C1 segment of cervical spinal cord (tissue), 14 donors: ENCODE measurements at places on chromosomes 7 and 10.

GRCh38 chr10:14425034-14425433, 94.3 kb upstream of the FRMD4A start:
- DNase-seq = no peak

DNA sequence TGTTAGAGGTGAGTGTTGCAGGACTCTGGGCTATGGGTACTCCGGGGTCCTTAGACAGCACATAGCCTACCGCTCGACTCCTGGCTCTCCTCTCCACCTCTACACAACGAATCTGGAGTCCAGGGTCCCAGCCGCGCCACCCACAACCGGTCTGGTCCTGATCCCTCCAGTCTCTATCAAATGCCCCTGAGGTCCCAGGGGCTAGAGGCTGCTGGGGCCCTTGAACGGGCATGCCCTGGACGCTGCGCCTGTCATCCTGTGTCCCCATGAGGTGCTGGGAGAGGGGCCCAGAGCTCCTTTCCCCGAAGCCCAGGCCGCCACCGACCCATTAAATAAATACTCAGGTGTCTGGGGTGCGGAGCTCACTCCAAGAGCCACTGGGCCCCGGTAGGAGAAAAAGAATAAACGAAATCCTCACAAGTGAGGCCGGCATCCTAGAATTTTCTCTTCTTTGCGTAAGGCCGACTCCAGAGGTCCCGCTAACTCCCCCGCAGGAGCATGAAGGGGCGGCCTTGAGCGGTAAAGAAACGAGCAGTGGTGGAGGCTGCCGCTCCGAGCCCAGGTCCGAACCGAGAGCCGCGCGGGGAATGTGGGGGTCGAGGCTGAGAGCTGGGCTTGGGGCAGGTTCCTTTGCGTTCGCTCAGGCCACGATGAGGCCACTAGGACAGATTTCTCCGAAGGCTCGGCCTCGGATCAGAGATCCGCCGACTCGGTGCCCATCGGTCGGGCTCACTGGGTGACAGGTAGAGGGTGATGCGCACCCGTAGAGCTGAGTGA, 166.7 kb downstream of the NRF1 start:
- DNase-seq = no peak

GRCh38 chr10:76354212-76354738, 922.9 kb downstream of the LRMDA start:
- DNase-seq = no peak

- no peak for DNase-seq
Observed at GRCh38 chr7:3399858-3400257, 98.8 kb downstream of the SDK1 start.

GRCh38 chr10:118409295-118409694, 67.2 kb upstream of the FAM204A start:
- DNase-seq = no peak

GRCh38 chr7:149872419-149873073, 1.2 kb upstream of the ATP6V0E2 start:
- DNase-seq = peak; percentile 77

DNA sequence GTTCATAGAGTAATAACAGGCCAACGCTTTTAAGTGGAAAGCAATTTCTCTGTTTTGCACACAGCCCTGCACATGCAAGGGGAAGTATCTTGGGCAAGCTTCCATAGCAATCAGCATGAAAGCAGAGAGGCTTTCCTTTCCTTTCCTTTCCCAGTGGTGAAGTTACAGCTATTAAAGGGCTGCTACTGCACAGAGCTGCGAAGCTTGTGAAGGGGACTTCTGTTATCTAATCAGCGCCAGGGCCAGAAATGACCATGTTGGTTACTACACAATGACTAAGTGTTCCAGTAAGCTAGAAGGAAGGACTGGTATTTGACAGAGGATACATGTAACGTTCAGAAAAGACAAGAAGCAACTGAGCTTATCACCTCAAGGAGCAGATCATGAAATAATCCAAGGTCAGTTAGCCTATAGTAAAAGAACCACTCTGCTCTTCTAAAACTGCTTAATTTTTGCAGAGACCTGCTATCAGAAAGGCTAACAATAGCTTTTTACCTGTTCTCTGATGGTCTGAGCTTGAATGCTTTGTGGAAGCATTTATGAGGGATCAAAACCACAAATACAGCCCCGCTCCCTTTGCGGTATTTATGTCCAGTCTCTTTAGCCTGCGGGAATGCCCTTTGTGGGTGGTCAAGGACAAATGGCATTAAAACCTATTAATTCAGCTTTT, 45.9 kb downstream of the SGMS1 start:
- DNase-seq = peak; percentile 41

GRCh38 chr7:12783421-12784095, 96.1 kb downstream of the ARL4A start:
- no peak for DNase-seq

DNA sequence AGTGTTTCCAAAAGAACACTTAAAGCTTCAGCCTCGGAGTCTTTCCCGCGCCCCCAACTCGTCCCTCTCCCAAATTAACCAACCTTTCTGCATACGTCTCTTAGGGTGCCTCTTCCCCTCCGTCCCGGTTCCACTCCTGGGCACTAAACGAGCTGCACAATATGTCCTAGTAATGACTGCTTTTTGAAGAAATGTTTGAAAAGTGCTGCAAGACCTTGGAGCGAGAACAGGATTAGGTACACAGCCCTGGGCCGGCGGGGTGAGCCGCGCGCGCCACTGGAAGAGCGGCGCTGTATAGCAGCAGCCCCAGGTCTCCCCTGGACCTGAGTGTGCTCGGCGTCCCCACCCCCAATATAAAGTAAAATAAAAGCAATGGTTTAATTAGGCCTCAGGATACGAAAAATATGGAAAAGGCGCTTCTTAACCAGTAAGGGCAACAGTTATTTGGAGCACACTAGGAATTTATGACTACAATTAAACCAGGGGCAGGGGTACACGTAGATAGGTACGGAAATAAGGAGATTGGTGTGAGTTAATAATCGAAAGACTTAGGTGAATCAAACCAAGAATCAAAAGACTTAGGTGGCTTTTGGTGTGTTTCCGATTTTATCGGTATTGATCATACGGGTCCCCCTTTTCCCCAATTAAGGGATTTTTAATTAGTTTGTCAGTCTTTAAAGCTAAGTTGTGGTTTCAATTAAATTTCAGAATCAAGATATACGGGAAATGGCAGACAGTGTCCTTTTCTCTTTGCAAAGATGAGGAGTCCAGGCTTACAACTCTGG, 1.9 kb downstream of the TET1 start:
- DNase-seq = no peak

GRCh38 chr7:138244606-138245005, 168.3 kb downstream of the AKR1D1 start:
- no peak for DNase-seq

DNA sequence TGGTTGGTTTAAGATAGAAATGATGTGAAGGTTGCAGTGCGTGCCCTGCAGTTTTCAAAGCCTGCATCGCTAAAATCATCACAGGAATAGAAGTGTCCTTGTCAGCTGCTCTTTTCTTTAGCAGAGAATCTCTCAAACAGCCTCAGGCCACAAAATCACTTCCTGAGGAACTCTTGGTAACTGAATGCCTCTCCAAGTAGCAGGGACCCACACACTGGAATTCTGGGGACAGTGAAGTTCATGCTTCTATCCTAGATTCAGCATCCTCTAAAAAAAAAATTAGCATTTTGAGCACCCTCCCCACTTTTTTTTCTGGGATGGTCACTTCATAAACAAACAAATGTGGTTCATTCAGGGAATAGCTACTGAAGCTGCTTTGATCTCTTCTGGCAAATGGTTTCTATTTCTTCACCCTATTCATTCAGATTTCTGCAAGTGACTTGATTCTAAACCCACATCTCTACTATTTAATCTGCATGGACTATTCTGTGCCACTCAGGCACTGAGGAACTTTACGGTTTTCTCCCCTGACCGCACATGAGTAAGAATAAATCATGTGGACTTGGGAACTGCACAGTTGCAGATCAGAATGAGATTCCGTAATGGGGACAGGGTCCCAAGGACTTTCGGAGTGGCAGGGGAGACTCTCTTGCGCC, 306.9 kb downstream of the FRMD4A start:
- DNase-seq = no peak

- DNase-seq = no peak
Observed at GRCh38 chr10:126969310-126969709, 64.1 kb downstream of the DOCK1 start.

DNA sequence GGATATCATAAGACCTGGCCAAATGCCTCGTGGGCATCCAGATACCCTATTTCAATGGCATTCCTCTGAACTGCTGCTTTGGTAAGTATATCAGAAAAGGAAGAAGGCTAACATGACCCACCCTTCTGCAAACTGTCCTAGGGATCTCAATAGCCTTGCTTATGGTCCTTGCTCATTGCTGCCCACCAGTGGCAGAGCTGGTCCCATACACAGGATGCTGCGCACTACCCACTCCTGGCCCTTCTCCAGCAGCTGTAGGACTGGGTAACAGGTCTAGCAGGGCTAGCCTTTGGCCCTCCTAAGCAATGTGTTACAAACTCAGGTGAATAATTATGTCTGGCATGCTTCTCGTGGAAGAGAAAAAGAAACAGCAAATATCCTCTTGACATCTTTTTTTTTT, 72.5 kb downstream of the C10orf90 start:
- no peak for DNase-seq
